PC-9 (cell line): ENCODE measurements at places on chromosomes 3 and 15. TPM values are rescaled to one million over a fixed set of nuclear protein-coding genes. Genes with fewer than 3 reads are reported as not detected.

GRCh38 chr3:126540951-126541627, 17.1 kb downstream of the CHST13 start:
- H3K4me3 ChIP-seq: no peak overlapping the region
- no peak overlapping the region for H3K27ac ChIP-seq
- no peaks in the 10 kb centered on the region for H3K36me3 ChIP-seq
- no peak for DNase-seq
- H3K27me3 ChIP-seq: peaks cover 28% of the 10 kb centered on the region

- H3K4me1 ChIP-seq: no peaks in the 10 kb centered on the region
- H3K27me3 ChIP-seq: no peaks in the 10 kb centered on the region
- no peak for DNase-seq
- no peak overlapping the region for H3K27ac ChIP-seq
- H3K4me3 ChIP-seq: no peak overlapping the region
Observed at GRCh38 chr3:173138026-173138425, 3.0 kb downstream of the SPATA16 start.

DNA sequence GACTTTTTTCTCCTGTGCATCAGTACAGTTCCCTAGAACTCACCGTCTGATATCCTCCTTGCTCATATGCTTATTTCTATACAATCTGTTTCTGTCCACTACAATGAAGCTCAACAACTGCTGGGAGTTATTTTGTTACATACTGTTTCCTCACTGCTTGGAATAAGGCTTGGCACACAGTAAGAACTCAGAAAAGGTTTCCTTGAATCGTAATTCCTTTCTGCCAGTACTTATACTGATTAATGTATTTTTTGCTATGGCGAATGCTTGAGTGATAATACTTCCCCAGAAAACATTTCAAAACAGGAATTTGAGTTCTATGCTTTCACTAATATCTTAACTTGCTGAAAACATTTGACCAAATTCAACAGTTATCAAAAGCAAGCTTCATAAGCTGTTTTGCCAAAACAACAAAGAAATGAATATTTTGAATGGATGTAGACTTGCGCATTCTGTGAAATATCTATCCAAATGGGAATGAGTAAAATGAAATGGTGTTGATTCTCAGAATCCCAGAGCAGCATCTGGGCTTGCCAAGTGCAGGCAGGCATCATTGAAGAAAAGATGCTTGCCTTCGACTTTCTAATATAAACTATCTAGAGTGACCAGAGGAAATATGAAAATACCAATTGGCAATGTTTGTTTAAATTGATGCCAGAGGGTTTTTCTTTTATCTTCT, 286.3 kb downstream of the RAP2B start:
- no peaks in the 10 kb centered on the region for H3K36me3 ChIP-seq
- no peaks in the 10 kb centered on the region for H3K4me1 ChIP-seq
- no peak for DNase-seq
- no peak overlapping the region for H3K4me3 ChIP-seq
- no peak overlapping the region for H3K27ac ChIP-seq

- no peak for DNase-seq
Observed at GRCh38 chr3:123653221-123653682, 68.4 kb upstream of the HACD2 start.

DNA sequence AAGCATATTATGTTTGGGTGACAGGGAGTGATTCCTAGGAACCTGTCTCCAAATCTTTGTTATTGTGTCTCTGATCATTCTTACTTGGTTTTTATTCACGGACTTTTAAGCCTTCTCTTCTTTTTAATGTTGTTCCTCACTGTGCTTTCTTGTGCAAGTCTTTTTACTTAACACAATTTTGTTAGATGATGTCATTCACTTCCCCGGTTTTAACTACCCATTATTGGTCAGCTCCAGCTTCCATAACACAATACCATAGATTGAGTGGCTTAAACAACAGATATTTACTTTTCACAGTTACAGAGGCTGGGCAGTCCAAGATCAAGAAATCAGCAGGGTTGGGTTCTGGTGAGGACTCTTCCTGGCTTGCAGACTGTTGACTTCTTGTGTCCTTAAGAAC, 436.3 kb upstream of the CBLB start:
- DNase-seq: no peak
- H3K27me3 ChIP-seq: no peaks in the 10 kb centered on the region
- H3K27ac ChIP-seq: no peak overlapping the region
- H3K36me3 ChIP-seq: no peaks in the 10 kb centered on the region

- no peaks in the 10 kb centered on the region for H3K27me3 ChIP-seq
- H3K36me3 ChIP-seq: no peaks in the 10 kb centered on the region
- peak overlapping the region; percentile 63 for H3K27ac ChIP-seq
- H3K4me3 ChIP-seq: peak overlapping the region; percentile 71
Observed at GRCh38 chr3:197456261-197457091, 99.3 kb downstream of the BDH1 start.

The C3orf20 gene
- not detected in 2 replicates for total RNA-seq
